ENCODE measurements at places on chromosomes 2 and 18.
A peak's percentile ranks its signal among the peaks of the same experiment; 100 is the strongest.

GRCh38 chr18:2916184-2916583 lies 69.4 kb downstream of the EMILIN2 start:
- DNase-seq: no peak

GRCh38 chr2:74834792-74835755 lies 1.1 kb downstream of the HK2 start:
- DNase-seq: peak; percentile 42

- no peak for DNase-seq
These were observed 10.9 kb downstream of the FAM98A start for GRCh38 chr2:33588232-33588631.

GRCh38 chr2:36088716-36089328 lies 266.8 kb upstream of the CRIM1 start:
- DNase-seq: no peak

GRCh38 chr18:21686282-21687105 lies 18.1 kb downstream of the ABHD3 start:
- no peak for DNase-seq

GRCh38 chr2:145068509-145068908 lies 548.6 kb upstream of the ZEB2 start:
- no peak for DNase-seq

GRCh38 chr2:120231974-120232635 lies 8.9 kb upstream of the TMEM185B start:
- DNase-seq: peak; percentile 47

- no peak for DNase-seq
These were observed 159.4 kb downstream of the ACTR3 start for GRCh38 chr2:114049280-114049679.

- no peak for DNase-seq
These were observed 418.0 kb downstream of the LRATD1 start for GRCh38 chr2:15050483-15050882.

- DNase-seq: peak; percentile 98
These were observed 435 bp upstream of the GPR155 start for GRCh38 chr2:174487108-174487819.

GRCh38 chr2:206316141-206316540 lies 41.7 kb downstream of the ZDBF2 start:
- DNase-seq: no peak

- DNase-seq: no peak
These were observed 128.5 kb downstream of the STK39 start for GRCh38 chr2:168118733-168119514.

GRCh38 chr2:232336241-232336736 lies 42.3 kb upstream of the ALPP start:
- DNase-seq: no peak

DNA sequence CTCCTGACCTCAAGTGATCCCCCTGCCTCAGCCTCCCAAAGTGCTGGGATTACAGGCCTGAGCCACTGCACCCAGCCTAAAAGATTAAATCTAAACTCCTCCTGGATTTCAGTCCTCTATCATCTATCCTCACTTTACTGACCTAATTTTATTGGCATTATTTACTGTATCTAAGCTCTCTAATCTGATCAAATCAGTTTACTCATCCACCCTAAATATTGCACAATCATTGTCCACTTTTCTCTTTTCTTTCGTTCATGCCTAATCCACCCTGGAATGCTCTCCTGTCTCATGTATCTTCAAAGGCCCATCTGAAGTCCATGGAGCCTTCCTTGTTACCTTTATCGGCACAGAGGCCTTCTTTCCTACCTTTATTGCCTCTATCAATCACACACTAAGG lies 31.6 kb upstream of the GPR155 start:
- no peak for DNase-seq

- no peak for DNase-seq
These were observed 9.7 kb downstream of the FAM98A start for GRCh38 chr2:33589444-33589843.

GRCh38 chr18:13328213-13328612 lies 109.7 kb downstream of the LDLRAD4 start:
- no peak for DNase-seq

All from stimulated activated CD8-positive, alpha-beta memory T cell treated with anti-CD3 and anti-CD28 coated beads, Interleukin-4, amount 100 ng/mL, for 4 hours (primary cell).